ENCODE measurements at places on chromosomes 5 and 9. TPM values are rescaled to one million over a fixed set of nuclear protein-coding genes. Genes with fewer than 3 reads are reported as not detected.

Gene CNTLN
- total RNA-seq = 6.9 TPM

Gene ADGRD2
- total RNA-seq = not detected

Gene ADRB2
- 13.8 TPM for total RNA-seq

Gene PLPPR1
- not detected for total RNA-seq

Gene PHF24
- not detected for total RNA-seq

DNA sequence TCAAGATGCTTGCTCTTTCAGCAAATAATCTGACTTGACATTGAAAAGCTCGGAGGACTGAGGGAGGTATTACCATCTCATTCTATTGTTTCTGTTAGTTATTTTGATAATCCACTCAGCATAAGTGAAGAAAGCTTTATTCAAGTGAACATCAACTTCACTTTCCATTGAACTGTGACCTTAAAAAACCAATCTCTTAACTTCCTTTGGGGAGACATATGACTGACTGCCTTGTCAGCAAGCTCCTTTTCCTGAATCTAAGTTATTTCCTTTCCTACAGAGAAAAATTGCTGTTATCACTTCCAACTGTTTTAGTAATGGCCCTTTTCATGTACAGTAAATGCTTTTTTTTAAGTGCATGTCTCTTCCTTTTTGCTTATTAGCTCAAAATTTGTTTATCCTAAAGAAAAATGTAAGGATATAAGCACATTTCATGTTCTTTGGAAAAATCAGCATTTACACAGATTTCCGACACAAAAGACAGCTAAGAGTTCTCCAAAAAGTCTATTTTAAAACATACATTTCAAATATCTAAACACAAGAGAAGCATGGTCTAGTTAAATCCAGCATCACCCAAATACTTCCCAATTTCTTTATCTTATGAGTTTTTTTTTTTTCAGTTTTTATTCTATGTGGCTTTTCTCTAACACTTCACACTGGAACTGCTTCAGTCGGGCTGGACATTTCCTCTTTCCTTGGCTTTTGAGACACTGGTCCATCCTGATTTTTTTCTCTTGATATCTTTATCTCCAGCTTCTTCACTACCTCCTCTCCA, 117.9 kb upstream of the DAB2 start:
- no peaks in the 10 kb centered on the region for H3K27me3 ChIP-seq
- DNase-seq = no peak
- H3K36me3 ChIP-seq = no peaks in the 10 kb centered on the region

- no peaks in the 10 kb centered on the region for H3K36me3 ChIP-seq
- no peak overlapping the region for H3K4me3 ChIP-seq
- H3K4me1 ChIP-seq = no peaks in the 10 kb centered on the region
- no peak for DNase-seq
- H3K27ac ChIP-seq = no peak overlapping the region
- no peaks in the 10 kb centered on the region for H3K27me3 ChIP-seq
Observed at GRCh38 chr5:68398146-68398812, 182.7 kb downstream of the PIK3R1 start.

DNA sequence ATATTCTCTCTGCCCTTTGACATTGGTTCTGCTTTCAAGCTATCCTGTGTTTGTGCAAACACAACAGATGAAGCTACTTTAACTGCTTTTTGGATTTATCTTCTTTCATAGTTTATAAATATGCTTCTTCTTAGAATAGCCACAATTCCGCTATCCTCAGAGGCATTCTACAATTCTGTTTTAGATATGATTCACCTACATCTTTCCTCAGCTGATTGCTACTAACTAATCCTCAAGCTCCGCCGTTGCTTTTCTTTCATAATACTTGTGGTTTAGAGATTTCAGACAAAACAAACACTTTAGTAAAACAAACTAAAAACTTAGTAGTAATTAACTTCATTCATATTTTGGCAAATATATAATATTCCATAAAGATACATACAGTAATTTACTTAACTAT, 52.5 kb downstream of the ECPAS start:
- peaks cover 56% of the 10 kb centered on the region for H3K36me3 ChIP-seq
- no peak overlapping the region for H3K4me3 ChIP-seq
- no peaks in the 10 kb centered on the region for H3K27me3 ChIP-seq
- no peak overlapping the region for H3K27ac ChIP-seq

DNA sequence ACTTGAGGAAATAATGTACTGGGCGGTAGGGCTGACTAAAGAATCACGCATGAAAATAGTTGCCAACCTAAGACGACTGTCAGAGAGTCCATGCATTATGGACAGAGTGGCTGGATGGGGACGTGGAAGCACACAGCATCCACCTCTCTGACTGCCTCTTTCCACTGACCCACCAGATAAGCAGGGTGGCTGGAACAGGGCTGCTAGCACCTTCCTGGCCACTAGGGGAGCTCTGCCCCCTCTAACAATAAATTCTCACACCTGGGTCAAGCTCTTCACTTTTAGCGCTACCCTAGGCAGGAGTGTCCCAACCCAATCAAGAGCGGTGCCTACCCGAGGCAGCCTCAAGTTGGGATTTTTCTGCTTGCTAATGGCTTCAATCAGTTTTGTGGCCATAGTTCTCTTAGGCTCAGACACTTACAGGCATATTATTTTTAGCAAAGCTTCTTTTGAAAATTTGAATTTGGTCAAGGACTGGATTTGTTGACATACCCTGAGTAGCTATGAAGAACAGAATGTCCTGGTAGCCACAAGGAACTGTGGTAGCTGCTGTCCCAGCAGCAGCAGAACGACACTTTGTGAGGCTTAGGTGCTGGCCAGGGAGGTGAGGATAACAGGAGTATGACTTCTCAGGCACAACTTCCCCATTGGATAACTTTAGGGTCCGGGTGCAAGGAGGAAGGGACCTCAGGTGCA, 6.9 kb upstream of the TPM2 start:
- H3K36me3 ChIP-seq = peaks cover 48% of the 10 kb centered on the region

DNA sequence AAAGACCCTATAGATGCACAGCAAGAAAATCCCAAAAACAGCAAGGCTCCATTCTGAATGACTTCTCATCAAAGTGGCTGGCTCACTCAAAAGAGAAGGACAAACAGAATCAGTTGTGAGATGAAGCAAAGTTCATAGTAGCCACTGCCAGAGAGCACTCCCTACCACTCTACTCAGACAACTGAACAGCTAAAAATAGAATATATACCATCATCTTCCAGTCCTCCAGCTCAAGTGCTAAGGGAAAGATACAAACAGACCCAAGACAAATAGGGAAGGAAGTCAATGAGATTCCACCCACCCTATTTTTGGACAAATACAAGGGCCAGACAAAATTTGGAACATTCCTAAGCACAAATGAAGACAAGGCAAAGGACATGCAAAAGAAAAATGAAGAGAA, 20.6 kb downstream of the GNAQ start:
- H3K36me3 ChIP-seq = no peaks in the 10 kb centered on the region
- H3K27me3 ChIP-seq = no peaks in the 10 kb centered on the region
- H3K27ac ChIP-seq = no peak overlapping the region

DNA sequence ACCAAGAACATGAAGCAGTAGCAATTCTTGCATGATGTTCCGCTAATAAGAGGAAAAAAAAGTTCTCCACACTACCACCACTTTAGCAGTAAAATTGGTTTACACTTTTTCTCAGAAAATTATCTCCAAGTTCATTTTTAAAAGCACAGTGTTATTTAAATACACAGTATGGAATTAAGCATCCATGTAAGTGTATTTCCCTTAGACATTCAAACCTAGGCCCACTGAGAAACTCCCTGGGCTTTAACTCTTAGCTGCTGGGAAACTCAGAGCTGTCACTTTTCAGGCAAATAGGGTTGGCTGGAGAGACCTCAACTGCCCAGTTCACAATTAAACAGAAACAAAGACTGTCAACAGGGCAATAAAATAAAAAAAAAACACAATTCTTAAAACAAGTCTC, 2.7 kb downstream of the GNAQ start:
- H3K4me3 ChIP-seq = no peak overlapping the region
- no peak overlapping the region for H3K27ac ChIP-seq
- peaks cover 29% of the 10 kb centered on the region for H3K4me1 ChIP-seq
- peaks cover 7% of the 10 kb centered on the region for H3K36me3 ChIP-seq
- no peak for DNase-seq
- no peaks in the 10 kb centered on the region for H3K27me3 ChIP-seq

DNA sequence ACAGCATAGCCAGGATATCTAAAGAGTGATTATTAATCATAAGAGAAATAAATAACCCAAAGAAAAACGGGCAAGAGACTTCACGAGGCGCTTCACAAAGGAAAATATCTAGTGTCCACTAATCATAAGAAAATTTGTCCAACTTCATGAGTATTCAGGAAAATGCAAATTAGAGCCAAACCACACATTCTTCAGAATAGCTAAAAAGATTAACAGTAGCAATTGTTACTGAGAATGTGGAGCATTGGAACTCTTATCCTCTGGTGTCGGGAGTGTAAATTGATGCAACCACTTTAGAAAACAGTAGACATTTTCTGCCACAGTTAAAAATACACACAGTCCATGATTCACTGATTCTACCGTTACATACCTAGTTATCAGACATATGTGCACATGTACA, 145.7 kb downstream of the CWC27 start:
- H3K27ac ChIP-seq = no peak overlapping the region
- H3K36me3 ChIP-seq = no peaks in the 10 kb centered on the region
- no peaks in the 10 kb centered on the region for H3K27me3 ChIP-seq
- no peak overlapping the region for H3K4me3 ChIP-seq
- no peaks in the 10 kb centered on the region for H3K4me1 ChIP-seq

- peaks cover 17% of the 10 kb centered on the region for H3K36me3 ChIP-seq
- no peak overlapping the region for H3K27ac ChIP-seq
- H3K4me1 ChIP-seq = peaks cover 4% of the 10 kb centered on the region
- no peaks in the 10 kb centered on the region for H3K27me3 ChIP-seq
- DNase-seq = no peak
- H3K4me3 ChIP-seq = no peak overlapping the region
Observed at GRCh38 chr5:171858303-171858702, 72.7 kb downstream of the SMIM23 start.

GRCh38 chr5:107383414-107383813, 287.3 kb downstream of the EFNA5 start:
- no peaks in the 10 kb centered on the region for H3K36me3 ChIP-seq
- peaks cover 52% of the 10 kb centered on the region for H3K4me1 ChIP-seq
- no peak overlapping the region for H3K27ac ChIP-seq
- no peaks in the 10 kb centered on the region for H3K27me3 ChIP-seq
- no peak overlapping the region for H3K4me3 ChIP-seq
- DNase-seq = no peak

GRCh38 chr9:38652486-38652885, 32.1 kb upstream of the ANKRD18A start:
- no peak overlapping the region for H3K4me3 ChIP-seq
- DNase-seq = no peak
- no peaks in the 10 kb centered on the region for H3K4me1 ChIP-seq
- no peaks in the 10 kb centered on the region for H3K36me3 ChIP-seq

GRCh38 chr5:97009212-97009898, 73.5 kb downstream of the LNPEP start:
- no peaks in the 10 kb centered on the region for H3K27me3 ChIP-seq
- H3K4me3 ChIP-seq = no peak overlapping the region
- H3K27ac ChIP-seq = no peak overlapping the region
- no peak for DNase-seq
- no peaks in the 10 kb centered on the region for H3K4me1 ChIP-seq

- peaks cover 28% of the 10 kb centered on the region for H3K4me1 ChIP-seq
- no peak overlapping the region for H3K27ac ChIP-seq
- no peak overlapping the region for H3K4me3 ChIP-seq
Observed at GRCh38 chr9:91042541-91042940, 240.9 kb downstream of the SYK start.

GRCh38 chr5:59506285-59506877, 387.1 kb downstream of the PDE4D start:
- DNase-seq = no peak
- no peaks in the 10 kb centered on the region for H3K36me3 ChIP-seq
- no peaks in the 10 kb centered on the region for H3K4me1 ChIP-seq
- no peaks in the 10 kb centered on the region for H3K27me3 ChIP-seq
- no peak overlapping the region for H3K27ac ChIP-seq

- peak overlapping the region; percentile 93 for H3K27ac ChIP-seq
- no peak overlapping the region for H3K4me3 ChIP-seq
- H3K36me3 ChIP-seq = no peaks in the 10 kb centered on the region
- H3K4me1 ChIP-seq = peaks cover 44% of the 10 kb centered on the region
Observed at GRCh38 chr5:147483961-147484707, 25.7 kb downstream of the DPYSL3 start.

GRCh38 chr9:98967257-98967656, 23.6 kb downstream of the COL15A1 start:
- DNase-seq = no peak
- no peaks in the 10 kb centered on the region for H3K27me3 ChIP-seq
- peaks cover 28% of the 10 kb centered on the region for H3K4me1 ChIP-seq
- no peak overlapping the region for H3K4me3 ChIP-seq
- H3K36me3 ChIP-seq = no peaks in the 10 kb centered on the region

DNA sequence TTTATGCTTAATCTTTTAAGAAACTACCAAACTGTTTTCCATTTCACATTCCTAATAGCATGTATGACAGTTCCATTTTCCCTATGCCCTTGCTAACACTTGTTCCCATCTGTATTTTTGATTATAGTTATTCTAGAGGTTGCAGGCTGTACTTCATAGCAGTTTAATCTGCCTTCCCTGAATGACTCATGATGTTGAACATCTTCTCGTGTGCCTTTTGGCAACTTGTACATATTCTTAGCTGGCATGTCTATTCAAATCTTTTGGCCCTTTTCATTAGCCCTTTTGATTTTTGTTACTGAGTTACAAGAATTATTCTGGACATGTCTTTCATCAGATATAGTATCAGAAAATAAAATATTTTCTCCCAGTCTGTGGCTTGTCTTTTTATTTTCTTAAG, 320.3 kb downstream of the DIRAS2 start:
- no peak for DNase-seq
- H3K4me1 ChIP-seq = no peaks in the 10 kb centered on the region
- no peaks in the 10 kb centered on the region for H3K36me3 ChIP-seq
- H3K27me3 ChIP-seq = no peaks in the 10 kb centered on the region
- no peak overlapping the region for H3K4me3 ChIP-seq
- H3K27ac ChIP-seq = no peak overlapping the region

- no peaks in the 10 kb centered on the region for H3K36me3 ChIP-seq
- no peak overlapping the region for H3K4me3 ChIP-seq
- H3K27ac ChIP-seq = no peak overlapping the region
- no peaks in the 10 kb centered on the region for H3K27me3 ChIP-seq
- H3K4me1 ChIP-seq = no peaks in the 10 kb centered on the region
- peak; percentile 23 for DNase-seq
Observed at GRCh38 chr9:93900971-93901861, 53.9 kb downstream of the BARX1 start.

Data from SJSA1 (cell line).